ENCODE measurements at places on chromosomes 6 and 20. TPM values are rescaled to one million over a fixed set of nuclear protein-coding genes. Genes with fewer than 3 reads are reported as not detected.

Gene LIME1
- total RNA-seq = 2.9 TPM

Gene WFDC5
- total RNA-seq = not detected

Gene NKX2-2
- total RNA-seq = not detected

Gene MUCL3
- total RNA-seq = not detected

Gene PTCRA
- not detected for total RNA-seq

Gene OR2H1
- total RNA-seq = not detected

Gene DNMT3B
- 3.7 TPM for total RNA-seq

Gene LBP
- not detected for total RNA-seq

Gene RFX6
- total RNA-seq = not detected

Gene ZNF318
- 9.6 TPM for total RNA-seq

Gene MAP3K4
- 23.8 TPM for total RNA-seq

Gene MCM8
- 9.2 TPM for total RNA-seq

Gene FLRT3
- 0.96 TPM for total RNA-seq

Gene OTOR
- not detected for total RNA-seq

Gene TINAG
- not detected for total RNA-seq

Gene SLA2
- not detected for total RNA-seq
